Stimulated activated CD8-positive, alpha-beta memory T cell treated with anti-CD3 and anti-CD28 coated beads, Interleukin-7, amount 100 ng/mL, for 24 hours (primary cell): ENCODE measurements at places on chromosomes 7 and 10.

DNA sequence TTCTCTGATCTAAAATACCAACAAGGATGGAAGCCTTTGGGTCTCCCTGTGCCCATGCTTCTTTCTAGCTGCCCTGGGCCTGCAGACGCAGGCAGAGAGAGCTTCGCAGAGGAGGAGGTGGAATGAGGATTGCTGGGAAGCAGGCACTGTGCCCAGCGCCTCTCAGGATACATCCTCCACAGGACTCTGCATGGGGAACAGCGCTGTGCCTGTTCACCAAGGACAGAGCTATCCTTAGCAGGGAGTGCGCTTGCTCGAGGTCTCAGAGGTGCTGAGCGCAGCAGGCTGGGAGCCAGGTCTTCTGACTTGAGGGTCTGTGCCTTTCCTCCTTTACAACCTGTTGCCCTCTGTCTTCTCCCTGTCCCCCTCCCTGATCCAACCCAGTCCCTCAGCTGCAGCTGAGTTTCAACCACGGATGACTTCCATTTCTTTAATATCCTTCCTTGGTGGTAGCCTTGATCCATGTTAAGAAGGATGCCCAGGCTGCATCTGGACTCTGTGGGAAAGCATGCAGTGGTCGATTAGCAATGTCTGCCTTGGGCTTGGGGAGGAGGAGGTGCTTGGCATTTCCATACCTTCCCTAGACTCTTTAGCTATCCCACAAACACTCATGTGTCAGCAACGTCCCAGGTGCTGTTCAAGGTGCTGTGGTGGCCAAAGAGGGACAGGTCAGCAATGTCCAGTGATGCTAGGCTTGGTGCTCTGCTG, 219.6 kb upstream of the GPR26 start:
- DNase-seq: no peak

GRCh38 chr10:119416855-119417254, 125.7 kb downstream of the RGS10 start:
- peak; percentile 51 for DNase-seq

DNA sequence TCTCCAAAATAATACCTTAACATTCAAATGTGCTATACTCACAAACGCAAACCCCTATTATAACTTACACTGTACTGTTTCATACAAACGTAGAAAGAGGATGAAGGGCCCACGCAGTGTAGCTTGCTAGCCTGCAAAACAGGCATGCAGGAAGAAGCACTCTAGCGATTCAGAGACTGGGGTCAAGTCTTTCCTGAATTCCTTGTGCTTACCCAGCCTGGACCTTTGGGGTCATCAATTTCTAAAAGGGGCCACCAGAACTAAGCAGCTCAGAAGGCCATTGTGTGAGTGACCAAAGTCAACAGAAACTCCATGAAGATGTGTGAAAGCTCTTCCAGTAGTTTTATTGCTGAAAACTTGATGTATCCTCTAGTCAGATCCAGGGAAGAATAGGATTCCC, 111.9 kb downstream of the SVIL start:
- no peak for DNase-seq

GRCh38 chr7:157077021-157077420, 61.7 kb upstream of the UBE3C start:
- no peak for DNase-seq

DNA sequence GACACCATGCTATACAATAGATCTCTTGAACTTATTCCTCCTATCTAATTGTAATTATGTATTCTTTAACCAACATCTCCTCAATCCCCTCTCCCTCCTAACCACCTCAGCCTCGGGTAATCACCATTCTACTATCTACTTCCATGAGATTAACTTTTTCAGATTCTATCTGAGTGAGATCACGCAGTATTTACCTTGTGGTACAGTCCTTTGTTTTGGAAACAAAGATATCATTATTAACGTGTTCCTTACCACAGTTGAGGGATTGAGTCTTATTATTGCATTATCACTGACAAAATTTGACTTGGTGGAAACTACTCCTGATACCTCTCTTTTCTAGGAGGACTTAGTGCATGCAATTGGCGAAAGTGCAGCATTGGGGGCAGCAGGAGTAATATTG, 26.0 kb upstream of the HYAL4 start:
- no peak for DNase-seq
